ENCODE measurements at places on chromosomes 6 and 20.

- no peak for DNase-seq
Measured at GRCh38 chr6:129521946-129522345, 188.0 kb downstream of the ARHGAP18 start.

GRCh38 chr6:134138226-134138975 is 86.0 kb upstream of the SLC2A12 start:
- DNase-seq: no peak

DNA sequence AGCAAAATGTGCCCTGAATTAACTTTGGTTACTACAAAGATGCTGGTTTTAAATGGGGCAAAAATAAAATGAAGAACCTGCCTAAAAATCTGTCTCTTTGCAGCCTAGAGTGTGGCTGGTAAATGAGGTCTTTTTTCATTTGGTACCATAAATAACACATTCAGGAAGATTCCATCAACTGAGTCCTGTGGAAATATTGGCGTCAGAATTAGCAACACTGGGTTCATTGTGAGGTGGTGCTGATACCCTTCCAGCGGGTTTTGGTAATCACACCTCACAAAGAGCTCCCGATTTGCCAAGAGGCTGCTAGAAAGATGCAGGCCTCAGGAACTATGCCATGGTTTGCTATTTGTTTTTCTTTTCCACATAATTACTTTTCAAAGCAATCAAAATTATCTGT is 55.3 kb downstream of the FAM50B start:
- DNase-seq: no peak

DNA sequence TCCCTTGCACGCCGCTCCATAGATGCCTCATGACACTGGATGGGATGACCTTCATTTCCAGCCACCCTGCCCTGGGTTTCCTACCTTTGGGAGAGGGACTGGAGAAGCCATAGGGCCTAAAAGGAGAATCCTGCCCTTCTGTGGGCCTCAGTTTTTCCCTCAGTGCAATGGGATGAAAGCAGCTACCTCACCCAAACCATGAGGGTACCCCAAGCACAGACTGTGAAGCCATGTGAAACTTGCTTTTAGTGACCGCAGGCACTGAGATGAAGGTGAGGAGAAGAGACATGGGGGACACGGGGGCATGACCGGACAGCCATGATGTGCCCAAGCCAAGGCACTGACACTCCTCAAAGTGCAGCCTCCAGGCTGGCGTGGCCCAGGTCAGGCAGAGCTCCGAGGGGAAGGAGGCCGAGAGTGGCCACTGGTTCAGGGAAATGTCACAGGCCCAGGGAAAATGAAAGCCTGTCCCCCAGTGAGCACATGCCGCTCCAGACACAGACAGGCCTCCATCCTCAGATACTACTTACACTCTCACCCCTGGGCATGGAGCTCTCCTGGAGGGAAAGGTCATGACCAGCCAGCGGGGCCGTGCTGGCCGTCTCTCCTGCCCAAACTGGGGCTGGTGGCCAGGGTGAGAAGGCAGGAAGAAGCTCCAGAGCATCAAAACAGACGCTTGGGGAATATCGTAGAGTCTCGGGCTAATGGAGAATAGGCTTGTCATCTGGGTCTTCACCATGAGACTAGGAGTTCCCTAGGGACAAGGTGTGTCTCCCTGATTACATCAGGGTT is 116.2 kb downstream of the GRM4 start:
- no peak for DNase-seq

DNA sequence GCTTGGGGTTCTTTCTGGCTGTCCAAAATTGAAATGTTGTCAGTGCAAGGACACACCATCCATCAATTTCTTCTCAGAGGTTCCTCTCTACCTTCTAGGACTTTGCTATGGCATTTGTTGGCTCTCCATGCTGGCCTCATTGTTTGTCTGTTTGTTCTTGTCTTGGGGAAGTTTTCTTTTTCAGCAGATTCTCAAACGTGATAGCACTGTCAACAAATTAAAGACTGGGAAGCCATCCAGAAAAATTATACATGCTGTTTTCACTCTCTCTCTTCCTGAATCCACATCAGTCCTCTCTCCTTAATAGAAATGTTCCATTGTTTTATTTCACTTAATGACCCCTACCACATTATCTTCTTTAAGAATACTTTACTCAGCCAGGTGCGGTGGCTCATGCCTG is 130.4 kb downstream of the PCSK2 start:
- DNase-seq: no peak

Measured in T-helper 2 cell (primary cell).